ENCODE measurements at places on chromosomes 7 and 10.
A peak's percentile ranks its signal among the peaks of the same experiment; 100 is the strongest.

DNA sequence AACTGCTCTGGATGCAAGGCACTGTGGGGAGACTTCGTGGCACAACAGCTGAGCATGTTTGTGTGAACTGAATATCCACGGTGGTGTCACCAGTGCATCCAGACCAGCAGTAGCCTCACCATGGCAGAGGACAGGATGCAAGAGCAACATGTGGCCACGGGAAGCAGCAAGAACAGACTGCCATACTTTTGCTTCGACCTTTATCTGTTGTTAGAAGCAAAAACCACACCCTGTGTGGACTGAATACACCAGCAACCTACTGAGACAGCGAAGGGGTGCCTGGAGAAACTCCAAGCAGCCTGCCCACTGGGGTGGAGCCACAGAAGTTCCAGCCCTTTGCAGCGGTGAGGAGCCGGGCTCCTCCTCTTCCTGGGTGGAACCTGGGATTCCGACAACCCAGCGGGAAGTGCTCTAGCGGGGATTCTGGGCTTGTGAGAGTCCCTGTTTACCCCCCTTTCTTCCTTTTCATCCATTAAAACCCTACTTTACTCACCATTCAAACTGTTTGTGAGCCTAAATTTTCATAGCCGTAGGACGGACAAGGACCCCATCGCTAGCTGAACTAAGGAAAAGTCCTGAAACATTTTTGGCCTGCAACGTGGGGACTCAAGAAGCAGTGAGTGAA lies 584.9 kb downstream of the GRM8 start:
- no peak for DNase-seq

DNA sequence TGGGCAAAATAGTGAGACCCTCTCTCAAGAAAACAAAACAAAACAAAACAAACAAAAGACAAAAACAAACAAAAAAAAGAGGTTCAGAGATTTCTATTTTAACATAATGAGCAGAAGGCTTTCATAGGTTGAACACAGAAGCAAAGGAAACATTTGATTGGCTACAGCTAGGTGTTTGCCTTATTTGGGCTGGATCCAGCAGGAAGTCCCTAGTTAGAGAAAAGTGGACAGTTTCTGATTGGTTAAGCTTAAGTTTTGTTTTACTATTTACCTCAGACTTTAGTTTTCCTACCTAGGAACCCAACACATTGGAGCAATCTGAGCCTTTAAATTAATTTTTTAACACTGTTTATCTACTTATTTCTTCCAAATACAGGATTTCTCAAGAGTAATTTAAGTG lies 566.5 kb upstream of the PCDH15 start:
- no peak for DNase-seq

- DNase-seq: no peak
Measured at GRCh38 chr7:24705461-24705954, 51.8 kb downstream of the GSDME start.

- DNase-seq: no peak
Measured at GRCh38 chr7:69981646-69982045, 383.4 kb downstream of the AUTS2 start.

GRCh38 chr7:107118109-107118900 lies 50.5 kb upstream of the HBP1 start:
- DNase-seq: no peak

GRCh38 chr10:28564905-28565304 lies 32.0 kb downstream of the WAC start:
- DNase-seq: peak; percentile 49
